NCI-H446 treated with DMSO at 0.1 percent for 48 hours (cell line): ENCODE measurements at places on chromosomes 6 and 20.

- no peak for DNase-seq
Measured at GRCh38 chr6:111265842-111266241, 178.5 kb downstream of the SLC16A10 start.

- no peak for DNase-seq
Measured at GRCh38 chr6:36230371-36230770, 33.8 kb downstream of the BRPF3 start.

DNA sequence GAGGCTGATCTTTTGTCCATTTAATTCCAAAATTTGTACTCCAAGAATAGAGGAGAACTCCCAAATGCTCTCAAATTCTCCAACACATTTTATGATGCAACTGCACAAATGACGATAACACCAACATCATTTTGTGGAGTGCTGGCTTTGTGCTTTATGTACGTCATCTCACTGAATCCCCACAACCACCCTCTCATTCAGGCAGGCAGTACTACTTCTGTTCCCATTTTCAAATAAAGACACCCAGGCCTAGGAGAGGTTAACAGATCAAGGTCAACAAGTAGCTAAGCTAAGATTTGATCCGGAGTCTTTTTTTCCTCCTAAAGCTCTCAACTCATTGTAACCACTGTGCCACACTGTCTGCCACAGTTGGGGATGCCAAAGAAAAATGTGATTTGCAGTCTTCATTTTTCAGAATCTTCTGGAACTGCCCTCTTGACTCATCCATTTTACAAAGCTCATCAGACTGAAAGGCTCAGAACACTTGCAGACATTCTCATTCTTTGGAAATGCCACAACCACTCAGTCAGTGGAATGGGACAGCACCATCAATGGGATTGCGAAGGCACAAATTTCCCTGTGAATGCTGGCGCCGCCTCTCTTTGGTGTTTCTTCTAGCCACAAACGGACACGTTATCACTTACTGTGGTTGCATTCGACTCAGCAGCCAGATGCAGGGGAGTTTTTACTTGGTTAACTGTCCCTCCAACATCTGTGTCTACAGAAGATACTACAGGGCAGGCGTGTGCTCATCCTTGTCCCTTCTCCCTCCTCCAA is 184.4 kb downstream of the GJA10 start:
- no peak for DNase-seq

DNA sequence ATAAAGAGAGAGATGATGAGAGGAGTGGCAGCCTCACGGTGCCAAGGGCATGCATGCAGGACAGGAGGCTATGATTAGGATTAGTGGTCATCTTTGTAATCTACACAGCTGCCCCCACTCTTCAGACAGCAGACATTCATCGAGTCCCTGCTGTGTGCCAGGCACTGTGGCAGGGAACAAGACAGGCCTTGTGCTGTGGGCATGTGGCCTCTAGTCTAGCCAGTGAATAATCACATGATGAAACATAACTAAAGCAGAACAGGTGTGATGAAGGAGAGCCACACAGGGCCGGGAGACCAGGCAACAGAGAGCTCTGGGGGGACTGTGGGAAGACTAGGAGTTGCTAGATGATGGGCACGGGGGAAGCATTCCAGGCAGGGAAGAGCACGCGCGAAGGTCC is 22.2 kb downstream of the TOX2 start:
- no peak for DNase-seq

- DNase-seq: no peak
Measured at GRCh38 chr6:20805021-20805420, 270.8 kb downstream of the CDKAL1 start.

DNA sequence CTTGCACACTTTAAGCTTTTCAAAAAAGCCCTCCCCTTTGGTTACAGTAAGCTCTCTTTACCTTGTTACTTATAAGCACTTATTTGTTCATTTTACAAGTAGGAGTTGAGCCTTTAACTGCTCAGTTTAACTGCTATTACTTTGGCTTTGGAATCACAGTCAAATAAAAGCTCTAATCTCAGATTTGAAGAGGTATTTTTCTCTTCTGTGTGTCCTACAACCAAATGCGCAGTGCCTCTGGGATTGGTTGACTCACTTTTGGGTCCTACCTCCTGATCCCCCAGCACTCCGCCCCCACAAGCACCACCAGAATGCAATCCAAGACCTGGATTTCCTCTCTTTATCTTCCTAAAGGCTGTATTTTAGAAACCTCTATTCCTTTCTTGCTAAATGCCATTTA is 2.5 kb downstream of the NCOA7 start:
- DNase-seq: no peak

DNA sequence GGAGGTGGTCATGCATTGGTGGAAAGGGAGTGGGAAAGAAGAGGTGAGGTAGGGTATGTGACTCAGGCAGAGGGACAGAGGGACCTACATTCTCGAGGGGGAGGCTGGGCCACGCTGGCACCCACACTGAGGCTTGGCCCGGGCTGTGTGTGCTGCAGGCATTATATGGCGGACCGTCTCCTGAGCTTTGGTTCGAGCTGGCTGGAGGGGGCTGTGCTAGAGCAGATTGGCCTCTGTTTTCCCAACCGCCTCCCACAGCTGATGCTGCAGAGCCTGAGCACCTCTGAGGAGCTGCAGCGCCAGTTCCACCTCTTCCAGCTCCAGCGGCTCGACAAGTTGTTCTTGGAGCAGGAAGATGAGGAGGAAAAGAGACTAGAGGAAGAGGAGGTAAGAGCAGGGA is 23.4 kb downstream of the DNPH1 start:
- DNase-seq: no peak

DNA sequence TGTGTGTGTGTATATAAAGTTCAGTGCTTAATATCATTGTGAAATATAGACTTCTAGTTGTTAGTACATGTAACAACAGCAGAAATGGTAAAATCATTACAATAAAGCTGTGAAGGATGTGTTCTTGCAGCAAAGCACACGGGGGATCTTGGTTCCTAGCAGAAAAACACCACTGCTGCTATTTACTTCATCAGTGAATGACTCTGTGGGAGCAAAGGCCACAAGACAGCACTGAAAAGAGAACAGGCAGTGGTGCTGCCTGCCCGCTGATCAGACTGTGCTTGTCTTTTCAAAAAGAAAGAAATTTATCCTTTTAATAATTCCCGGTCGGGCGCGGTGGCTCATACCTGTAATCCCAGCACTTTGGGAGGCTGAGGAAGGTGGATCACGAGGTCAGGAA is 689.9 kb upstream of the CITED2 start:
- no peak for DNase-seq

DNA sequence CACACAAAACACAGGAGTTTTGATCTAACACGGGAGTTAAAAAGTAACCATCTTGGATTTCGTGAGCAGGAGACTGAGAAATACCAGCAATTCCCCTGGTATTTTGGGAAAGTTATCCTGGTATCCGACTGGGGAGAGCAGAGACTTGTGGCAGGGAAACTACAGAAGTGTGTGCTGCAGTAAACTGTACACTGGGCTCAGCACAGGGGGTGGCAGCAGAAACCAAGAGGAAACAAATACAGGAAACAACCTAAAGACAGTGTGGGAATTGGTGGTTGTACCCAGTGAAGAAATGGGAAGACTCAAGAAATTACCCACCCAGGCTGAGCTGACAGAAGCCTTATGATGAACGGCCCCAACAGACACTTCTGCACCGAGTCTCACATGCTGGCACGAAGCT is 109.8 kb downstream of the CHD6 start:
- no peak for DNase-seq

GRCh38 chr6:75052491-75052890 is 153.4 kb downstream of the COL12A1 start:
- no peak for DNase-seq

DNA sequence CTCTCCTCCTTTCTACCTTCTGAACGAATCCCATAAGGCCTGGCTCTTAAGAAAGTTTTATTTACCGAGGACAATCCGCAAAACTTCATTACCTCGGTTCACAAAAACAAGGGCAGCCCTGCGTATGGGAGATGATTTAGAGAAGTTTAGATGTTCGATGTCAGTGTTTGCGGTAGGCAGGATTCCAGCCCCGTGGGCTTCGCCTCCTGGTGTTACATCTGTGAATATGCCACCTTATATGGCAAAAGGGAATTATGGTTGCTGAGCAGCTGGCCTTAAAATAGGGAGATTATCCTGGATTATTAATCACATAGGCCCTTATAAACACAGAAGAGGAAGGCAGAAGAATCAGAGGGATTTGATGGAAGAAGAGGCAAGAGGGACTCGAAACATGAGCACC is 21.1 kb downstream of the BMP6 start:
- DNase-seq: no peak

GRCh38 chr6:88124925-88125557 is 41.1 kb downstream of the CNR1 start:
- DNase-seq: no peak

- DNase-seq: peak; percentile 65
Measured at GRCh38 chr6:17622144-17622543, 22.0 kb downstream of the FAM8A1 start.

GRCh38 chr6:105873211-105873704 is 212.9 kb upstream of the PRDM1 start:
- DNase-seq: no peak

- DNase-seq: no peak
Measured at GRCh38 chr6:154268486-154268885, 88.1 kb downstream of the IPCEF1 start.

DNA sequence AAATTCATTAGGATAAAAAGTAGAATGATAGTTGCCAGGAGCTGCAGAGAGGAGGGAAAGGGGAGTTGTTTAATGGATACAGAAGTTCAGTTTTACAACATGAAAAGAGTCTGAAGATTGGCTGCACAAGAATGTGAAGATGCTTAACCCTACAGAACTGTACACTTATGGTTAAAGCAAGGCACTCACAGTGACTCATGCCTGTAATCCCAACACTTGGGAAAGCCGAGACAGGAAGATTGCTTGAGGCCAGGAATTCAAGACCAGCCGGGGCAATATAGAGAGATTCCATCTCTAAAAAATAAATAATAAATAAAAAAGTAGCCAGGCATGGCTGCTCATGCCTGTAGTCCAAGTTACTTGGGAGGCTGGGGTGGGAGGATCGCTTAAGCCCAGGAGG is 174.0 kb downstream of the TASP1 start:
- no peak for DNase-seq

DNA sequence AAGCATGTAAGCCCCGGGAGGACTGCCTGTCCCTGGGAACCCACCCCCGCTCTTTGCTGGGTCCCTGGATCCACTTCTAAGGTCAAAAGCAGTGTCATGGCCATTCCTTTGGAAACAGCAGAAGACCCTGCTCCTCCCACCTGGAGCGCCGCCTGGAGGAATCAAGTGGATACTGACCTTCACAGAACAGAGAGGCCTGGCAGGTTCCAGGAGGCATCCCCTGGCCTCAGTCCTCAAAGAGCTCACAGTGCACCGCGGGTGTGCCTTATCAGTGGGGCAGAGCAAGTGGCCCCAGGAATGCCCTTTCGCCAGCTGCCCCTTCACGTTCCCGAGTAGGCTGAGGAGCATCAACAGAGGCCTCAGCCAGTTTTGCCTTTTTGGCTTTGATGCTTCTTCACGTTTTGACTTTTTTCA is 11.1 kb upstream of the SLC4A11 start:
- no peak for DNase-seq

DNA sequence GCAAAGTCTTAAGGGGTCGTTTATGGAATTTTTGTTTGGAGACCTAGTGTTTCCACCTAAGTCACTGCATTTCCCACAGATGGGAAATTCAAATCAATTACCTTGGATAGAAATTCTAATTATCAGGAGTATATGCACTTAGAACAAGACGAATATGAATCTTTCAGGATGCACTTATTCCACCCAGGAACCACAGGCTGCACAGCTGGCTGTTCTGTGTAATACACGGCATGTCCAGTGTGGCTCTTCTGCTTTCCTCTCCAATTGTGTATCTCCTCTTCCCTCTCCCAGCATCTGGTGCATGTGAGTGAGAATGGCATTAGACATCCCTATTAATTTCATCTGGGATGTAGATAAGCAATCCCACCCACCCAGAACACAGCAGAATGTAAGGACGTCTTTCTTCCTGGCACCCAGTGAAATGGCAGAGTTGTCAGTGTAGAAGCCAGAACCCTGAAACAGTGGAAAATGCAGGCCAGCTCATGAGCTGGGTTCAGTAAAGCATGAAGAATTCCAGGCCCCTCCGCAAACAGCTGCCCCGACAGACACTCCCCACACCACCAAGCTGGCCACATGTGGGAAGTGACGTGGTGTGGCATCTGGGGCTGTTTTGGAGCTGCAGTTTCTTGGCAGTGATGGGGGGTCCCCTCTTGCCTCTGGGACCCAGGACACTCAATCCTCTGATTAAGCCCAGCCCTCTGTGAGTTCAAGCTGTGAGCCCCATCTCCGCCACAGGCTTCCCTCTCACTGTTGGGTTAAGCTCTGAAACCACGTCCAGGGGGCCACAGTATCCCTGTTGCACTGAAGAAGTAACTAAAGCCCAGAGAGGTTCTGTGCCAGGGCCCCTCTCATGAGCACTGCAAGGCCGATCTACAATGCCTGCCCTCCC is 180.1 kb upstream of the CST7 start:
- no peak for DNase-seq

DNA sequence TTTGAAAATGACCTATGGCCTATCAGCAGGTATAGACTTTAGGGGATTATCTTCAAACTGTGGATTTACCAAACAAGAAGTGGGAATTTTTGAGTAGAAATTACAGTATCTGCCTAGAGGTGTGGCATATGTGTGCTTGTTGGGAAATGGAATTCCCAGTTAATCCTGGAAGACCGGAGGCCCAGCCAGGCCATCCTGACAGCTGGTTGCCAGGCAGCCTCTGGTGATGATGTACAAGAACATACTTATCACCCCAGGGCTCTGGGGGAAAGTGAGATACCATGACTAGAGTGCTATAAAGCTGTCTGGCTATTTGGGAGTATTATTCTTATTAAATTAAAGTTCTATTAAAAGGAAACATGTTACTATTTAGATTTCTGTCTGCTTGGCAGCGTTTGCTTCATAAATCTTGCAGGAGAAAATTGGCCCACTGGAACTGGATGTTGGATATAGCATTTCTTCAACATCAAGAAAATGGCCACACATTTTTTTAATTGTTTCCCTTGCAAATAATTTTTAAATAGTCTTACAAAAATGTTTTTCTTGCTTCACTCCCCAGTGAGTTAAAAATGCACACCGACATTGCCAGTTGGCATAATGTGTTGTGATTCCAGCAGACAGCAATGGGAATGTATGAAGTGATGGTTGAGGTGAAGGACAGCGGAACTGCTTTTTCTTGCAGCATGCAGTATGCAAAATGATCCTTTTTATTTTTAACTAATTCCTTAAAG is 187.8 kb downstream of the MYLK4 start:
- DNase-seq: no peak

DNA sequence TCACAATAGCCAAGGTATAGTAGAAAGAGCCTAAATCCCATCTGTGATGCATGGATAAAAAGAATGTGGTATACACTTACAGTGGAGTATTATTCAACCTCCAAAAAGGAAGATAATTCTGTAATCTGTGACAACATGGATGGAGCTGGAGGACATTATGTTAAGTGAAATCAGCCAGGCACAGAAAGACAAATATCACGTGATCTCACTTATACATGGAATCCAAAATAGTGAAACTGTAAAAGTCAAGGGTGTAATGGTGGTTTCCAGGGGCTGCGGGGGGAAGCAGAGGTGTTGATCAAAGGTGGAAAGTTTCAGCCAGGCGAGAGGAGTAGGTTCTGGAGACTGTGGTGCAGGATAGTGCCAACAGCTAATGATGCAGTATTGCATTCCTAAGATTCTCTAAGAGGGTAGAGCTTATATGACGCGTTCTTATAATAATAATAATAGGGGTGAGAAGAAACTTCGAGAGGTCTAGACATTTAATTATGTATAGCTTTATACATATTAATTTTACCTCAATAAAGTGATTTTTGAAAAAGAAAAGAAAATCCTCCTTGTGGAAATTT is 246.1 kb downstream of the FOXA2 start:
- DNase-seq: no peak
